ENCODE measurements at places on chromosomes 5 and 9. TPM values are rescaled to one million over a fixed set of nuclear protein-coding genes. Genes with fewer than 3 reads are reported as not detected.
A peak's percentile ranks its signal among the peaks of the same experiment; 100 is the strongest.

DNA sequence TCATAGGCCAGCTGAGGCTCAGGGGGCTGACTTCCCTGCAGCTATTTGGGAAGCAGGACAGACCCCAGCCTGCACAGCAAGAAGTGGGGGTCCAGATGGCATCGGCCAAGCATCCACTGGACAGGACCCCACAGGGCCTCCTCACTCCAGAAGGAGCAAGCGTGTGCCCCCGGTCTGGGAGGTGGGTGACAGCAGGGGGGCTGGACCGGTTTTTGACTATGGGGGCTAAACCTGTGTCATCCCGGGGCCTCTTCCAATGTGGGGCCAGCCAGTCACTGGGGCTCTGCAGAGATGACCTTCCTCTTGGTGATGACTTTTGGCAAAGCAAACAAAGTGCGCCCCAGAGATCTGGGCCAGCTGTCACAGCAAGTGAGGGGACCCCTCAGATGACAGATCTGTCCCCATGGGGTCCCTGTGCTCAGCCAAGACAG is 163.9 kb downstream of the OLFM1 start:
- H3K27ac ChIP-seq = no peak overlapping the region
- no peaks in the 10 kb centered on the region for H3K36me3 ChIP-seq
- no peak overlapping the region for H3K4me3 ChIP-seq
- DNase-seq = no peak
- H3K27me3 ChIP-seq = no peaks in the 10 kb centered on the region

Gene UBAP2
- 28.8 TPM for total RNA-seq

GRCh38 chr9:126761274-126761673 is 43.6 kb upstream of the ZBTB43 start:
- DNase-seq = no peak
- no peaks in the 10 kb centered on the region for H3K36me3 ChIP-seq
- no peaks in the 10 kb centered on the region for H3K27me3 ChIP-seq
- H3K27ac ChIP-seq = no peak overlapping the region
- H3K4me1 ChIP-seq = no peaks in the 10 kb centered on the region

GRCh38 chr5:78112931-78113330 is 181.6 kb downstream of the AP3B1 start:
- no peak overlapping the region for H3K27ac ChIP-seq
- DNase-seq = peak; percentile 29
- H3K4me3 ChIP-seq = no peak overlapping the region
- H3K4me1 ChIP-seq = peaks cover 56% of the 10 kb centered on the region
- no peaks in the 10 kb centered on the region for H3K27me3 ChIP-seq

DNA sequence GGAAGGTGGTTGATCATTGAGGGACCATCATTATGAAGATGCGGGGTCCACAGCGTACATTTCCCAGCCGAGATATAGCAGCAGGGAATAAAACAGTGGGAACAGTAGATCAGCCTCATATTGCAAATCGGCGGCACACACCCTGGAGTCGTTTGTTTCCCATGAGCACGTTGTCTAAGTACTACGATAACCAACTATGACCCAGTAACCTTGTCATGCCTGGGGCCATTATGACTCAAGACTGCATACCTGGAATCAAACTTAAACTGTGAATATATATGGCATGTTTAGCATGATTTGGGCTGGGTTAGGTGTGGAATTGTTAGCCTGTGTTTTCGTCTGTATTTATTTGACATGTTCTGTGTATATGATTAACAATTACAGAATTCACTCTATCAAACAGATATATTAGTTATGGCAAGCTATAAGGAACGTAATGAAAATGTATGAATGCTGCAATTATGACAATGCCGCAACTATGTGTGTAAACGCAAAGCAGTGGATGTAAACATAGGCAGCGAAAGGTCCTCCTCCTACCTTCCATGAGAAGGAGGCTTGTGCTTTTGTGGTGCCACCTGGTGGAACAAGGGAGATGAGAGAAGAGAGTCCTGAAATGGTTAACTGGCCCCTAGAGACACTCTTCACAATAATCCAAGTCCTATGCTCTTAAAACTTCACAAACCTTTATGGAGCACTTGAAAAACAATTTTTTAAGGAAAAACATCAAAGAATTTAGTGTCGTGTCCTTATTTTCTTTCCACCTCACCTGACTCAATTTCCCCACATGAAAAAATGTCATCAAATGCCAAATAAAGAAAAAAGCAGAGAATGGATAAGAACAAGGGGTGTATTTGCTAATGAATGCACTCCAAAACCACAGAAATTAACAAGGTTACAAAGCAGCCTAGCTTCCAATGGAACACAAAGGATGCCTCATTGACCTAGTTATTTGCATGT is 47.1 kb downstream of the SEMA5A start:
- no peaks in the 10 kb centered on the region for H3K36me3 ChIP-seq
- peak; percentile 76 for DNase-seq
- no peak overlapping the region for H3K4me3 ChIP-seq
- peaks cover 13% of the 10 kb centered on the region for H3K4me1 ChIP-seq
- no peaks in the 10 kb centered on the region for H3K27me3 ChIP-seq
- no peak overlapping the region for H3K27ac ChIP-seq

Gene EGR1
- 31.3 TPM for total RNA-seq

Gene SPATA31E1
- not detected for total RNA-seq

Gene SPINK6
- total RNA-seq = not detected

Gene PDE6A
- total RNA-seq = not detected

DNA sequence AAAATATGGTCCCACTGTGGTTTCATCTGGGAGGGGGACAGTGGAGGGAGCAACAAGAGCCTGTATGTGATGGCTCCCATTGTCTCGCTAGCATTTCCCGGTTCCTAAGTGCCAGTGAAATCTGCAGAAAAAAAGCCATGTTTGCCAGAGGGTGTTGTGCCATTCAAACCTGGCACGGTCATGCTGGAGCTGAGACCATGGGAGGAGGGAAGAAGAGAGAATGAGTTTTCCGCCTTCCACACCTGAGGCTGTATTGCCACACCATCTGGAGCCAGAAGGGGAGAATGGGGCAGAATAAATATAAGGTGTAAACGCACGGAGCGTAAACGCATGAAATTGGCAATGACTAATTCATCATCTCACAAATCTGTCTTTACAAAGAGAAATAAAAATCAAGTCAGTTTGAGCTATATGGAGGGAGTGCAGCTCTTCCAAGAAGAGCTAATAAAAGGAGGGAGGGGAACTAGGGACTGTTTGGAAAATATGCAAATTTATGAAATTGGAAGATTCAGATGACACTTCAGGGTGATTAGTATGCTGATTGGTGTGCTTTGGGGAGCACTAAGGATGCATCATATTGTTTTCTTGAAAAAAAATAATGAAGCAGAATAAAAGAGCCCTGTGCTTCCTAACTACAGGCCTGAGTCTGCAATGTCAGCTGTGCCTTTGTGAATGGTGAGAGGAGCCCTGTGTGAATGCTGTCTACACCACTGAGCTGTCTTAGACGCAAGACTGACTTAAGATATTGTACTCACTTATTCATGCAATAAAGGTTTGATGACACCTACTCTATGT is 237.9 kb downstream of the NSG2 start:
- peaks cover 8% of the 10 kb centered on the region for H3K27me3 ChIP-seq
- no peak overlapping the region for H3K4me3 ChIP-seq
- no peaks in the 10 kb centered on the region for H3K36me3 ChIP-seq
- DNase-seq = no peak
- H3K4me1 ChIP-seq = no peaks in the 10 kb centered on the region

Gene COL23A1
- total RNA-seq = not detected

Gene STXBP1
- total RNA-seq = 12.0 TPM

Gene UBE2QL1
- 0.62 TPM for total RNA-seq

DNA sequence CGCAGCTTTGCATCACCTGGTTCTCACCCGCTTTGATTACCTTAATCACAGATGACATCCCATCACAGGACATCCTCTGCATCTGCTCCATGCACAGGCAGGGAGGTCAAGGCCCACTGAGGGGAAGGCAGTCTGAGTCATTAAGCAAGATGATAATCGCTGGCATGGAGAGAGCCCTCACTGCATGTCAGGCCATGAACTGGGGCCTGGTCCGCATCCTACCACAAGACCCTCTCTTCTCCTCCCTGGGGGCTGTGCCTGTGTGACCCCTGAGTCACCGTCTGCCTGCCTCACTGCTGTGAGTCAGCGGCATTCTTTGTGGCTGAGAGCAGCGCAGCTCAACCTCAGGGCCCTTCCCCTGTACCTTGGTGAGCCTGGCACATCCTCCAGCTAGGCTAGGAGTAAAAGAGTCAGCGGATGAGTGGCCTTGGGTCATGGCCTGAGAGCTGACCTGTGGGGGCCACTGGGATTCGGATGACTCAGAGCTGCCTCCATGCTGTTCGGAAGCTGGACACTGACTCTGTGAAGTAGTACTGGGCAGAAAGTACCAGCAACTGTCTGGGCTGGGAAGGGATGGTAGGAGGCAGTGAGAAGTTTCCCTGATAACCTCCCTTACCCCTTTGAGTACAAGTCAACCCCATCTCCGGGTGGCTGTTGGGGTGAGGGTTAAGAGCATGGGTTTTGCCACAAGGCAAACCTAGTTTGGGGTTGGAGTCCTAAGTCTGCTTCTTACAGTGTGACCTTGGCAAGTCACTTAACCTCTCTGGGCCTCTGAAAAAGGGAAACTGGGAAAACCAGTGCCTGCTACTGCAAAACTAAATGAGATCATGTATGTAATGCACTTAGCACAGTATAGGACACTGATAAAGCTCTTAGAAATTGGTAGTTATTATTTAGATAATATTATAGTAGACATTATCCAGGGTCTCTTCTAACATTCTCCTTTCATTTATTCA is 14.6 kb upstream of the ARSI start:
- no peaks in the 10 kb centered on the region for H3K27me3 ChIP-seq
- H3K4me3 ChIP-seq = no peak overlapping the region

Gene GADD45G
- total RNA-seq = 1.8 TPM

DNA sequence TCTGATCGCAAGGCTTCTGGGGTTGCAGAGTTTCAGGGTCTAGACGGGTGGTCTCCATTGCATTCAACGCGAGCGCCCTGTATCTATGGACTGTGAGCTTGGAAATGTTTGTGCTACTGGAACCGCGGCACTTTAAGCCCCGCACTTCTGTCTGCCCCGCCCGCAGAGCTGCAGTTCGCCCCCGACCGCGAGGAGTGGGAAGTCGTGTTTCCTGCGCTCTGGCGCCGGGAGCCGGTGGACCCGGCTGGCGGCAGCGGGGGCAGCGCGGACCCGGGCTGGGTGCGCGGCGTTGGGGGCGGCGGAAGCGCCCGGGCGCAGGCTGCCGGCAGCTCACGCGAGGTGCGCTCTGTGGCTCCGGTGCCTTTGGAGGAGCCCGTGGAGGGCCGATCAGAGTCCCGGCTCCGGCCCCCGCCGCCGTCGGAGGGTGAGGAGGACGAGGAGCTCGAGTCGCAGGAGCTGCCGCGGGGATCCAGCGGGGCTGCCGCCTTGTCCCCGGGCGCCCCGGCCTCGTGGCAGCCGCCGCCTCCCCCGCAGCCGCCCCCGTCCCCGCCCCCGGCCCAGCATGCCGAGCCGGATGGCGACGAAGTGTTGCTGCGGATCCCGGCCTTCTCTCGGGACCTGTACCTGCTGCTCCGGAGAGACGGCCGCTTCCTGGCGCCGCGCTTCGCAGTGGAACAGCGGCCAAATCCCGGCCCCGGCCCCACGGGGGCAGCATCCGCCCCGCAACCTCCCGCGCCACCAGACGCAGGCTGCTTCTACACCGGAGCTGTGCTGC is 1.0 kb downstream of the ADAMTS19 start:
- H3K27ac ChIP-seq = no peak overlapping the region
- H3K36me3 ChIP-seq = no peaks in the 10 kb centered on the region
- DNase-seq = peak; percentile 80
- H3K4me3 ChIP-seq = peak overlapping the region; percentile 75

DNA sequence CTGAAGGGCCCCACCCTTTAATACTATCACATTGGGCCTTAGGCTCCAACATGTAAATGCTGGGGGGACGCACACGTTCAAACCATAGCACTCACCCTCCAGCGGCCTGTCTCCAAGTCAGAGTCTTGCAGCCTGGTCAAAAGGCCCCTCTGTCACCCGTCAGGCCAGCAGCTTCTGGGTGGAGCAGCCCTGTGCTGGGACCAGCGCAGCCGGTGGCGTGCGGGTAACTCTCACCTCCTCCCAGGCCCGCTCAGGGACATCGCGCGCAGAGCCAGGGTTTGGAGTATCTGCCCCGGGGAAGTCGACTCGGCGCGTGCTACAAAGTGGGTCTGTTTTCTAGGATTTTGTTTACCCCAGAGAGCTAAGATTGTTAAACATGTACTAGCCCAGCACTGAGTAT is 93.0 kb upstream of the COL5A1 start:
- H3K4me1 ChIP-seq = peaks cover 10% of the 10 kb centered on the region
- no peak for DNase-seq
- no peak overlapping the region for H3K4me3 ChIP-seq
- H3K36me3 ChIP-seq = no peaks in the 10 kb centered on the region

DNA sequence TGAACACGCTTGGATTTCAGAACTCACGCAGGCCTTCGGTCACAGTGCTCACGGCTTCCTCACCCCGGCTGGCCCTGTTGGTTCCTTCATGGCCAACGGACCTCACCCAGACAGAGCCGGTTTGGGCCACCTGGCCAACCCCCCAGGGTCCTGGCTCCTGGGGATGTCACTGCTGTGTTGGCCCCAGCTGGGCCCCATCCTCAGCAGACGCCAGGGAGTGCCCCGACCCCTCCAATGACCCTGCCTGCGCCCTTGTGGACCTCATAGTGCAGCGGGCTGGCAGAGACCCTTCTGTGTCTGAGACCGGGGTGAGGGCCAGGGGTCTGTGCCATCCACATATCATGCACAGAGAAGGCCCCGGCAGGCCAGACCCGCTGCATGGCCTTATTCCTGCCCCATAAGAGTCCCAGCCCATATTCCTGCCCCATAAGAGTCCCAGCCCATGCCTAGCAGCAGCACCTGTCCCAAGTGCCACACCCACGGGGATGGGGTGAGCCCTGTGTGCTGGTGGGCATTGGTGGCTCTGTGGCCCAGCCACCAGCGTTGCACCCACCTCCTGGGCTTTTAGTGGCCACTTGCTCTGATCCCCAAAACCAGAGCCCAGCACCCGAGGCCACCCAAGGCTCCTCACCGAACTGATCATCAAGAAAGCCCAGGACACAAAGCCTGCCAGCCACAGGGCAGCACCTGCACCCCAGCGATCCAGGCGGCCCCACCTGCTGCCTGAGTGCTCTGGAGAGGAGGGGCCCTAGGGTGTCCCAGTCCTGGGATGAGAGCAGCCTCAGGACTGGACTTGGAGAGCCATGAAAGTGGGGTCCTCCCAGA is 1.3 kb upstream of the LPCAT1 start:
- H3K36me3 ChIP-seq = no peaks in the 10 kb centered on the region
- DNase-seq = no peak
- H3K4me3 ChIP-seq = no peak overlapping the region
- H3K4me1 ChIP-seq = peaks cover 12% of the 10 kb centered on the region
- H3K27ac ChIP-seq = no peak overlapping the region
- H3K27me3 ChIP-seq = peaks cover 11% of the 10 kb centered on the region

DNA sequence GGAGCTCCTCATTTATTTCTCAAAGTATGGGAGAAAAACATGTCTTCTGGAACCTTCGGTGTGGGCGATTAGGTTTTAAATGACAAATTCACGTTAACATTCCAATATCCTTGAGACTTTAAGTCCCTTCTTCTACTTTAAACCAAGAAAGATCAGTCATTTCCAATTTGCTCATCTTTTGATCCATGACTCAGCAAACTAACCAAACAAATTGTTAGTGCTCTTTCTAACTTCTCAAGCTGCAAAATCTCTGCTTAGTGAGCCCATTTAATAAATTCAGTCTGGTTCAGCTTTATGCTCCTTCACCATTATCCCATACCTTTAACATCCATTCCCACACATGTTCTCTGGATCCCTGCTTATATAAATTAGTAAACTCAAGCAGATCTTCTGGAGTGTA is 5.5 kb upstream of the CCDC180 start:
- H3K4me3 ChIP-seq = no peak overlapping the region
- H3K27me3 ChIP-seq = no peaks in the 10 kb centered on the region
- H3K4me1 ChIP-seq = peaks cover 5% of the 10 kb centered on the region
- H3K27ac ChIP-seq = no peak overlapping the region
- DNase-seq = no peak

All from neural progenitor cell (in vitro differentiated cells).